ENCODE measurements at places on chromosomes 16 and 17. TPM values are rescaled to one million over a fixed set of nuclear protein-coding genes. Genes with fewer than 3 reads are reported as not detected.

The NLRP1 gene
- 34.0 TPM for total RNA-seq

The MTHFSD gene
- 19.6 TPM for total RNA-seq

The NACA2 gene
- total RNA-seq: not detected

The TP53TG3C gene
- not detected for total RNA-seq

The VTN gene
- total RNA-seq: not detected

The TBC1D3I gene
- 0.57 TPM for total RNA-seq

The ACOX1 gene
- 70.3 TPM for total RNA-seq

The KRT9 gene
- total RNA-seq: not detected

The IL21R gene
- total RNA-seq: 0.29 TPM

The CHRNB1 gene
- 5.9 TPM for total RNA-seq

The UMOD gene
- total RNA-seq: not detected

The AP1G1 gene
- 102 TPM for total RNA-seq

The IFI35 gene
- total RNA-seq: 7.8 TPM

The FZD2 gene
- total RNA-seq: 0.38 TPM

The CEP295NL gene
- total RNA-seq: 2.3 TPM

The ZNF19 gene
- 4.2 TPM for total RNA-seq

The ATP2A1 gene
- total RNA-seq: 0.19 TPM

Data from vein endothelial cell (primary cell).